ENCODE measurements at places on chromosomes 6 and 20. TPM values are rescaled to one million over a fixed set of nuclear protein-coding genes. Genes with fewer than 3 reads are reported as not detected.
A peak's percentile ranks its signal among the peaks of the same experiment; 100 is the strongest.

DNA sequence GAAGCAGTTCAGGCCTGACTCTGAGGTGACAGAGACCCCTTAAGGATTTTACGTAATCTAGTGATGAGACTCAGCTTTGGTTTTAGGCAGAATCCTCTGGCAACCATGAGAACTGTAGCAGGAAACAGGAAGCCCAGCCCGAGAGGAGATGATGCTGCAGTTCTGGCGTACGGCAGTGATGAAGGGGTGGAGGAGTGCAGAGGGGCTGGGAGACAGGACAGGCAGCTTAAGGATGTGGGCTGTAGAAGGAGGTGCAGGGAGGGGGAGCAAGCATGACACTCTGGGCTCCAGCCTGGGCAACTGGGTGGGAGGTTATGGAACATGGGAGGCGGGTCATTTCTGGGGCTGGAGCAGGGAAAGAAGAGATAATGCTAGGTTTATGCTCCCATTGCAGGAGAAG is 67.1 kb downstream of the LRFN2 start:
- no peak for DNase-seq
- H3K36me3 ChIP-seq = no peaks in the 10 kb centered on the region
- H3K4me3 ChIP-seq = no peak overlapping the region
- H3K27me3 ChIP-seq = peaks cover 8% of the 10 kb centered on the region

- H3K27ac ChIP-seq = no peak overlapping the region
- H3K4me1 ChIP-seq = peaks cover 1% of the 10 kb centered on the region
- H3K27me3 ChIP-seq = no peaks in the 10 kb centered on the region
- no peak overlapping the region for H3K4me3 ChIP-seq
- DNase-seq = no peak
Measured at GRCh38 chr6:151186804-151187330, 52.9 kb upstream of the AKAP12 start.

DNA sequence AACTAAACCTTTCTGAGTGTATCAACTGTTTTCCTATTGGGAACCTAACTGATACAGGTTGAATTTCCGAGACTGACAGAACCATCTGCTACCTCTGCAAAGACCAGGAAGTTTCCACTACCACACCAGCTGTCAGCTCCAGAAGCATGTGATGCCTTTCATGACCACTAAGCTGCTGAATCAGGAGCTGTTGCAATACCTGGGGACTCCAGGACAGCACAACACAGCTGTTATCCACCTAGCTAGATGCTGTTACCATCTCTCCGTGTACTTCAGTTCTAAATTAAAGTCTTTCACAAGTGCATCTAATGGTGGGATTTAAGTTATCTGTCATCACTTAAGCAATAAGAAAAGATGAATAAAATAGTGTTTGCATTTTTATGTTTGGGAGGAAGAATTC is 158.2 kb upstream of the IMPG1 start:
- no peaks in the 10 kb centered on the region for H3K36me3 ChIP-seq
- DNase-seq = no peak
- H3K4me3 ChIP-seq = no peak overlapping the region
- no peaks in the 10 kb centered on the region for H3K27me3 ChIP-seq
- H3K4me1 ChIP-seq = no peaks in the 10 kb centered on the region

IRF4 gene
- 0.36 TPM for total RNA-seq

DNA sequence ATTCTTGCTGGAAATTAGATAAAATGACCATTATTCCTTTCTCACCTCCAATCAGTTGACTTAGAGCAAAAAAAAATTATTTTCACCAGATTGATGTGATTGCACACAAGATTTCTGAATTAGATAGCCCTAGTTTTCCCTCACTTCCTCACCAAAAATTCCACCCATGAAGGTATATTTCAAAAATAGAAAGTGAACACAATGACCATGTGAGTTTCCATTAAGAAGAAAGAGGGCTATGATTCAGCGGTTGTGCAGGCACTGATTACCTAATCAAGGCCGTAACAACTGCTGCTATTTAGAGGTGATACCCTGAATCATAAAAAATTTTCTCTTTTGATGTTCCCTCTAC is 19.5 kb upstream of the RALGAPA2 start:
- H3K36me3 ChIP-seq = no peaks in the 10 kb centered on the region
- H3K4me3 ChIP-seq = no peak overlapping the region
- DNase-seq = no peak

DNA sequence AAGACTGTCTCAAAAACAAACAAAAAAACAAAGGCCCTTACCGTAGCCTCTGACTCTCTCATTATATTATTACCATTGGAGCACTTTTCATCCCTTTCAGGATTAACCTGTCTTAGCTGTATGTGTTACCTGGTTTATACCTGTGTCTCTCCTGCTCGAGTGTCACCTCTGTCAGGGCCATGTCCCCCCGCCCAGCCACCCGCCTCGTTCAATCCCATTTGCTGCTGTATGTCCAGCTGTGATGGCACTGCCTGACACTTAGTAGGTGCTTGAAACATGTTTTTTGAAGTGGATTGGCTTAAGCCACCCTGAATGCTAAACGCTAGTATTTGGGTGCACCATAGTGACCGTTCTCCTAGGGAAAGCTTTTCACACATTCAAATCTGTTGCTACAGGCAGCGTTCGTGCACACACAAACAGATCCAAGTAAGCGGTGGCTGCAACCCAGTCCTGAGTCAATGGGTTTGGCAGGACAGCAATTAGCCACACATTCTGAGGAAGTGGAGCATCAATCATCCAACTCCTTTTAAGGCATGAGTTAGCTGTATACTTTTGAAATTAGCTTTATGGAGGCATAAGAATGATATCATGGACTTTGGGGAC is 98.9 kb upstream of the ZNF217 start:
- no peaks in the 10 kb centered on the region for H3K4me1 ChIP-seq
- H3K4me3 ChIP-seq = no peak overlapping the region
- H3K27ac ChIP-seq = no peak overlapping the region
- H3K27me3 ChIP-seq = no peaks in the 10 kb centered on the region
- peak; percentile 74 for DNase-seq
- no peaks in the 10 kb centered on the region for H3K36me3 ChIP-seq

GRCh38 chr6:90536520-90536919 is 50.4 kb downstream of the MAP3K7 start:
- H3K27me3 ChIP-seq = no peaks in the 10 kb centered on the region
- no peaks in the 10 kb centered on the region for H3K4me1 ChIP-seq
- no peak overlapping the region for H3K27ac ChIP-seq
- H3K4me3 ChIP-seq = no peak overlapping the region
- no peak for DNase-seq
- H3K36me3 ChIP-seq = no peaks in the 10 kb centered on the region

DNA sequence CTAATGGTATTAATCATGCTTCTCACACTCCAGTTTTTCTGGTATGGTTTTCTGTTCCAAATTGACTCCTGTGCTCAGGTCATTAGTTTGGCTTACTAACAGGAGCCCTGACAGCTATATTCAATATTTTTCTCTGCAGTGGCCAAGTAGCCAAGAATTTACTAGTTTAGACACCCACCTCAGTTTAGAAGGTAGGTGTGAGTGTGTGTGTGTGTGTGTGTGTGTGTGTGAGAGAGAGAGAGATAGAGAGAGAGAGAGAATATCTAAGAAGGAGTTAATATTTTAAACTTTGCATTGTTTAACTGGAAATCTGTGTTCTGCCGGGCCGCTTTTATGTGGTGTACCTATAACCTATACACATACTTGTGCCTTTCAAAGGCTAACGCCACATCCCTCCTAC is 18.5 kb downstream of the JARID2 start:
- H3K36me3 ChIP-seq = no peaks in the 10 kb centered on the region
- no peaks in the 10 kb centered on the region for H3K27me3 ChIP-seq
- no peak overlapping the region for H3K4me3 ChIP-seq

DNA sequence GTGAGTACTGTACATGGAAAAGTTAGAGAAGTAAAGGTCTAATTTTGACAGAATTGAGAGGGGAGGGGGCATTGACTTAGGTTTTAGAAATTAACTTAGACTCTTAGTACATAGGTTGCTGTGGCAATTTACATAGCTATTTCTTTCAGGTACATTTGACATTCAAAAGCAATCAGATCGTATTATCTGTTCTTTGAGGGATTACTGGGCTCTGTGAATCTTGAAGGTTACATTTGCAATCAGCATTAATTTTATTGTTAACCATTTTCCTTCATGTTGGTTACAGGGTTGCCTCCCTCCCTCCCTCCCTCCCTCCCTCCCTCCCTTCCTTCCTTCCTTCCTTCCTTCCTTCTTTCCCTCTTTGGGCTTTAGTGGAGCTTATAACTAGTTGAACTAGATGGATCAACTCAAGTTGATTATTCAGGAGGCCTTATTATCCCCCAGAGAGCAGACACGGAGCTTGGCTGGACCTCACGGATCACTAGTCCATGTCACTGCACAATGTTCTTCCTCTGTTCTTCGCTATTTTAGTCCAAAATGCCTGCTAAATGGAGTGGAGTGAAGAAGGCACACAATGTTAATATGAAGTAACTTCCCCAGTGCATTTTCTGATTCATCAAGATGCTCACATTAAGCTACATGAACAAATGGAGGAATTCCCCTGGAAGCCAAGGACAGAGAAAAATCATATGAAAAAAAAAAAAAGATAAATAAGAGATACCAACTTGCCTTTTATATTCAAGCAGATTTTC is 87.8 kb downstream of the PLCB4 start:
- H3K4me1 ChIP-seq = peaks cover 14% of the 10 kb centered on the region
- H3K4me3 ChIP-seq = no peak overlapping the region
- no peak for DNase-seq
- no peak overlapping the region for H3K27ac ChIP-seq

DNA sequence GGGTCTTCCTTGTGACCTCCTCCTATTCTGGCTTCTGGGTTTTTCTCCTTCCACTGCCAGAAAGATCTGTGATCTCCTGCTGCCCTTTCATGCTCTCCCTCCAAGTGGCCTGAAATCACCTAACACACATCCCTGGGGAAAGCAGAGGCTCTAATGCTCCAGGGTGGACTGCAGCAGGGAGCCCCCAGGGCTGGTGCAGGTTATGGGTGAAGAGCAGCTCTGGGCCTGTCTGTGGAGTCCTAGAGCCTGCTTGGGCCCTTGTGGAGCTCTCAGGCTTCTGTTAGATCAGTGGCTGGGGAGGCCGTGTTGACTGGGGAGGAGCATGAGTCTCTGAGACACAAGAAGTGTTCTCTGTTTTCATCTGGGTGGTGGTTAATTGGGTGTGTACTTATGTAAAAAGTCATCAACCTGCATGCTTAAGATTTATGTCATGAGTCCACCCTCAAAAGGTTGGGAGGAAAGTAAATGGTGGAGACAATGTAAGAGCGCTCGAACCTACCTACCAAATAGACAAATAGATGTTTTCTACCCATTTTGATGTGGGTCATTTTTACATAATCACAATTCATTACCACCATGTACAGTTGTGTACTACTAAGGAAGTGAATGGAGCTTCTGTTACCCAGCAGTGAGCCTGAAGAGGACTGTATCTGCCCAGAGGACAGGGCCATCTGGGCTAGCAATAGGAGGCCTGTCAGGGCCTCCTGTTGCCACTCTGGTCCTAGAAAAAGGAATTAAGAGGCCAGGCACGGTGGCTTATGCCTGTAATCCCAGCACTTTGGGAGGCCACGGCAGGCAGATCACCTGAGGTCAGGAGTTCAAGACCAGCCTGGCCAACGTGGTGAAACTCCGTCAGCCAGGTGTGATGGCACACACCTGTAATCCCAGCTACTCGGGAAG is 32.0 kb upstream of the RNF8 start:
- H3K4me1 ChIP-seq = peaks cover 25% of the 10 kb centered on the region
- no peak overlapping the region for H3K4me3 ChIP-seq
- H3K36me3 ChIP-seq = no peaks in the 10 kb centered on the region

- DNase-seq = no peak
- no peak overlapping the region for H3K4me3 ChIP-seq
- H3K27ac ChIP-seq = no peak overlapping the region
- H3K36me3 ChIP-seq = peaks cover 89% of the 10 kb centered on the region
Measured at GRCh38 chr20:37228656-37229055, 33.0 kb downstream of the GHRH start.

Data from sigmoid colon (tissue), 7 donors.